ENCODE measurements at places on chromosomes 6 and 20. TPM values are rescaled to one million over a fixed set of nuclear protein-coding genes. Genes with fewer than 3 reads are reported as not detected.

The ID1 gene
- 39.4 TPM for total RNA-seq

The SYNDIG1 gene
- total RNA-seq = 3.2 TPM

The COL19A1 gene
- total RNA-seq = 8.7 TPM

The SRPK1 gene
- total RNA-seq = 32.4 TPM

The BAG2 gene
- 2.4 TPM for total RNA-seq

The TRIM26 gene
- total RNA-seq = 19.7 TPM

The GNMT gene
- total RNA-seq = 3.0 TPM

The TBCC gene
- total RNA-seq = 31.2 TPM

The MUC22 gene
- 0.05 TPM for total RNA-seq

The CENPB gene
- 36.8 TPM for total RNA-seq

The C6orf52 gene
- total RNA-seq = 1.7 TPM

The TM9SF4 gene
- 13.6 TPM for total RNA-seq

The FAM209B gene
- 0.42 TPM for total RNA-seq

The SPATA2 gene
- 1.7 TPM for total RNA-seq

The EFCAB8 gene
- total RNA-seq = 0.33 TPM

The GPX5 gene
- total RNA-seq = not detected

The COX7A2 gene
- 447 TPM for total RNA-seq

The SLC17A2 gene
- 0.05 TPM for total RNA-seq

The CABLES2 gene
- 2.0 TPM for total RNA-seq

The PPP1R16B gene
- total RNA-seq = 16.8 TPM

The TBXT gene
- not detected for total RNA-seq

The KIF6 gene
- 0.24 TPM for total RNA-seq

The MYLK4 gene
- total RNA-seq = 0.42 TPM

The CPNE5 gene
- total RNA-seq = 0.57 TPM

The BPIFA1 gene
- 1.2 TPM for total RNA-seq

The TLDC2 gene
- total RNA-seq = 0.28 TPM

The LRRC73 gene
- 0.09 TPM for total RNA-seq

The SMPDL3A gene
- 10.2 TPM for total RNA-seq

The RIPOR2 gene
- total RNA-seq = 48.4 TPM
